Activated CD4-positive, alpha-beta memory T cell treated with anti-CD3 and anti-CD28 coated beads for 36 hours (primary cell): ENCODE measurements at places on chromosomes 11 and 22. TPM values are rescaled to one million over a fixed set of nuclear protein-coding genes. Genes with fewer than 3 reads are reported as not detected.

IRAG1 gene
- not detected for total RNA-seq

TMEM151A gene
- not detected for total RNA-seq

DDI1 gene
- total RNA-seq, result not detected

TMEM121B gene
- not detected for total RNA-seq

OR52N4 gene
- 0.62 TPM for total RNA-seq

MSANTD4 gene
- 11.4 TPM for total RNA-seq

OR8G1 gene
- total RNA-seq, result not detected

BCR gene
- 60.4 TPM for total RNA-seq

TEX54 gene
- total RNA-seq, result 0.53 TPM

SMC1B gene
- 1.1 TPM for total RNA-seq

MMP27 gene
- not detected for total RNA-seq

TMEM225 gene
- total RNA-seq, result not detected

MS4A6E gene
- not detected for total RNA-seq

PDGFD gene
- total RNA-seq, result not detected

MIAT gene
- total RNA-seq, result 58.7 TPM

MS4A8 gene
- not detected for total RNA-seq

TRPM5 gene
- total RNA-seq, result not detected

APOL6 gene
- total RNA-seq, result 27.7 TPM

OR52E8 gene
- not detected for total RNA-seq

NUDT8 gene
- total RNA-seq, result 23.3 TPM

UCP3 gene
- total RNA-seq, result 1.4 TPM

DUSP8 gene
- 2.4 TPM for total RNA-seq

MRGPRG gene
- total RNA-seq, result not detected

LRRC32 gene
- 12.3 TPM for total RNA-seq

CNGA4 gene
- not detected for total RNA-seq

MYO7A gene
- 0.38 TPM for total RNA-seq

MUC15 gene
- not detected for total RNA-seq

PGGHG gene
- 74.3 TPM for total RNA-seq

C11orf86 gene
- not detected for total RNA-seq

C11orf16 gene
- total RNA-seq, result not detected

C11orf87 gene
- total RNA-seq, result not detected

GAB4 gene
- not detected for total RNA-seq

MS4A15 gene
- total RNA-seq, result not detected

FEN1 gene
- 108 TPM for total RNA-seq

MIOX gene
- 0.59 TPM for total RNA-seq

CD81 gene
- 177 TPM for total RNA-seq

KCNJ5 gene
- not detected for total RNA-seq

CTSW gene
- total RNA-seq, result 11.1 TPM

FAT3 gene
- not detected for total RNA-seq

TSGA10IP gene
- total RNA-seq, result not detected

TTC36 gene
- total RNA-seq, result not detected

ARFGAP2 gene
- 66.6 TPM for total RNA-seq

PRODH gene
- not detected for total RNA-seq

WT1 gene
- not detected for total RNA-seq

MS4A1 gene
- not detected for total RNA-seq

OR51E2 gene
- not detected for total RNA-seq

LYVE1 gene
- total RNA-seq, result not detected

ANGPTL5 gene
- total RNA-seq, result not detected

TAF10 gene
- total RNA-seq, result 158 TPM

HINFP gene
- 22.3 TPM for total RNA-seq

CLCF1 gene
- total RNA-seq, result 0.39 TPM

DCHS1 gene
- 0.90 TPM for total RNA-seq

MYH9 gene
- total RNA-seq, result 720 TPM

SPDYC gene
- not detected for total RNA-seq

CALCA gene
- not detected for total RNA-seq

GPR137 gene
- 31.6 TPM for total RNA-seq
